Regular cardiac myocyte (primary cell): ENCODE measurements at places on chromosomes 7 and 10. TPM values are rescaled to one million over a fixed set of nuclear protein-coding genes. Genes with fewer than 3 reads are reported as not detected.

Gene EVX1
- not detected in 2 replicates for total RNA-seq

Gene AGR2
- total RNA-seq = not detected in 2 replicates

Gene RPEL1
- under 0.01 and 0.19 TPM in 2 replicates for total RNA-seq

Gene ZP3
- total RNA-seq = 1.2 and 5.9 TPM in 2 replicates
